ENCODE measurements at places on chromosomes 7 and 10.

GRCh38 chr10:91367127-91367531, 43.0 kb upstream of the HECTD2 start:
- DNase-seq: no peak

- DNase-seq: no peak
These were observed 345.6 kb downstream of the MDFIC start for GRCh38 chr7:115267503-115267902.

GRCh38 chr7:69871886-69872569, 273.8 kb downstream of the AUTS2 start:
- no peak for DNase-seq

- no peak for DNase-seq
These were observed 77.4 kb upstream of the C1GALT1 start for GRCh38 chr7:7104971-7105370.

DNA sequence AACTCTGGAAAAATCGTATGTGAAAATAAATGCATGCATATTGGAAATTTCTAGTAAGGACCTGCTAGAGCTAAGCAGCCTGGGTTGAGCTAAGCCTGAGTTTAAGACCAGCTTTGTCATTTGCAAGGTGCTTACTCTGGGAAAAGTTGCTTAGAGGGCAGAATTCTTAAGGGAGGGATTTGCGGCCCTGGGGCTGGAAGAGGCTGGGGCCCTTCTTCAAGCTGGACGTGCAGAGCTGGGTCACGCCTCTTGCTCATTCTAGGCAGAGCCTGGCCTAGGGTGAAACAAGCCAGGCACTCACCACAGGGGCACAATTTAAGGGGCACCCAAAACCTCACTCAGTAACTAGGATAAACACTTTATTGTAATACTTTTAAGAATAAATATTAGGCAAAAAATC, 137.2 kb downstream of the ARHGAP22 start:
- DNase-seq: no peak

DNA sequence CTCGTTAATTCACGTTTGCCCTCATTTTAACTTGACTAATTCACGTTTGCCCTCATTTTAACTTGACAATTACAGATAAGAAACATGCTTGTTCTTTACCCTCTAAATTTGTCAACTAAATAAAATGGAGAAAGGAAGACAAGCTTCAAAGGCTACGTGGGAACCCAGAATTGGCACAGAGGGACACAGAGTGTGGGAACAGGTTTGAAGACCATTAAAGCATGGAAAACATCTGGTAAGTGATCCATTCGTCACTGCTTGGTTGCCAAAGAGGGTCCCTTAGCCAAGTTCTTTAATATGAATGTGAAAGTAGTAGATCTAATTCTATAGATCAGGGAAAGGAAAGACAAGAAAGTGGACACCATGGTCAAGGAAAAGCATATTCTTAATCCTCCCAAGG, 57.2 kb downstream of the ITIH5 start:
- DNase-seq: no peak

DNA sequence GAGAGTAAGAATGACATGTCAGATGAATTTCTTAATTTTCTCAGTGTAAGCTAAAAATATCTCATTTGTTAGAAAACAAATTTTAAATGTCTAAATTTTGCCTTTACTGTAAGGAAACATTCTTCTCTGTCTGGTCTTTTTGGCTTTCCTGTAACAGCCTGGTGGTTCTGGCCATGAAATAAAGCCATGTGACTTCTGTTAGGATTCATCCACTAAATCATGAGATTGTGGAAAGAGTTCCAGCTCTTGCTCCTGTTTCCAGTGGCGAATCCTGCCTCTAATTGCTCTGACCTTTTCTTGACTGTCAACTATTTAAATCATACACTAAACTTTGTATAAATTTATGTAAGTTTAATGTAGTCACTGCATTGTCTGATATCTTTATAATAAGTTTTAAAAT, 398.5 kb upstream of the AKR1E2 start:
- no peak for DNase-seq

GRCh38 chr7:100061518-100062193, 12.1 kb downstream of the ZSCAN21 start:
- no peak for DNase-seq

DNA sequence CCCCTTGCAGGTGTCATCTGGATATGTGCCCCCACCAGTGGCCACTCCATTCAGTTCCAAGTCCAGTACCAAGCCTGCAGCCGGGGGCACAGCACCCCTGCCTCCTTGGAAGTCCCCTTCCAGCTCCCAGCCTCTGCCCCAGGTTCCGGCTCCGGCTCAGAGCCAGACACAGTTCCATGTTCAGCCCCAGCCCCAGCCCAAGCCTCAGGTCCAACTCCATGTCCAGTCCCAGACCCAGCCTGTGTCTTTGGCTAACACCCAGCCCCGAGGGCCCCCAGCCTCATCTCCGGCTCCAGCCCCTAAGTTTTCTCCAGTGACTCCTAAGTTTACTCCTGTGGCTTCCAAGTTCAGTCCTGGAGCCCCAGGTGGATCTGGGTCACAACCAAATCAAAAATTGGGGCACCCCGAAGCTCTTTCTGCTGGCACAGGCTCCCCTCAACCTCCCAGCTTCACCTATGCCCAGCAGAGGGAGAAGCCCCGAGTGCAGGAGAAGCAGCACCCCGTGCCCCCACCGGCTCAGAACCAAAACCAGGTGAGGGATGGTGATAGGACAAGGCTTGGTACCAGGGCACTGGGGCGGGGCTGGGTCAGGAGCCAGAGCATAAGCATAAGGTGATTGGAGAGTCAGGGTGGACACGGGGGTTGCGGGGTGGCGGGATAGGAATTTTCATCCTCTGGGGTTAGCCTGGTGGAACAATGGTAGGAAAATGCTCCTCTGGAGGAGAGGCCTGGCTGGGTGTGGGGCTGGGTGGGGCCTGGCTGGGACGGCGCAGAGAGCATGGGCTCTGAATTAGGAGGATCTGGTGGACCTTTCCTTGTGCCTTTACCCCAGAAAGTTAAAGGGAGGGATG, 1.9 kb downstream of the ZYX start:
- no peak for DNase-seq

GRCh38 chr10:62323751-62324150, 50.4 kb upstream of the ZNF365 start:
- no peak for DNase-seq

DNA sequence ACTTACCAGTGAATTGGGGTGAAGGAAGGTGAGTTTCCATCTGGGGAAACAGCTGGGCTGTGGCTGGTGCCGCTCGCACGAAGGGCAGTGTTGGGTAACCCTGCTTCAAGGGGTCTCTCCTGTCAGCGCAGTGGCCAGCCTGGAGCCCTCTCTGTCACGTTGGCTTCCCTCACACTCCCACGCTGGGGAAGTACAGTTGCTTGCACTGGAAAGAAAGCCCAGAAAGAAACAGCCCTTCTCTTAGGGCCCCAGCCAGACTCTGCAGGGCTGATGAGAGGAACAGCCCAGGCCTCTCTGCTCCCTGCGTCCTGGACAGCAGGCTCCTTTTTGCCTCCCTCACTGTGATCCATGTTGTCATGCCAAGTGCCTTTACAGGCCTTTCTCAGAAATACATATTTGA, 40.3 kb upstream of the TRIM8 start:
- no peak for DNase-seq

GRCh38 chr7:98285157-98286092, 3.9 kb downstream of the BRI3 start:
- DNase-seq: no peak

GRCh38 chr7:25260862-25261494, 32.7 kb upstream of the NPVF start:
- DNase-seq: no peak

DNA sequence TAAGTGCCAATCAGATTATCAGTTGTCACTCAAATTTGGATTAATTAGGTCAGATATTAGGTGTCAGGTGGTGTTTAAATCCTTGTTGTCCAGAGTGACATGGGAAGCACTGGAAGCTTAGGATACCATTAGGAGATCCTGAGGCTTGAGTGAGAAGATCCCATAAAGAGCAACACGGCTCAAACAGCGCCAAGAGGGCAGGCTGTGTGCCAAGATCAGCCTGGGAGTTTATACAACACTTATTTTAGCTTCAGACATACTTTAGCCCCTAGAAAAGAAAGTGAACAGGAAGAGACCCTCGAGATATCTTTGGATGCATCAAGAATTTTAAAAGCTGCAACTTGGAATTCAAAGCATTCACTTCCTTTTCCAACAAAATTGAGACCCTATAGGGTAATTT, 14.2 kb upstream of the ACTA2 start:
- DNase-seq: no peak

DNA sequence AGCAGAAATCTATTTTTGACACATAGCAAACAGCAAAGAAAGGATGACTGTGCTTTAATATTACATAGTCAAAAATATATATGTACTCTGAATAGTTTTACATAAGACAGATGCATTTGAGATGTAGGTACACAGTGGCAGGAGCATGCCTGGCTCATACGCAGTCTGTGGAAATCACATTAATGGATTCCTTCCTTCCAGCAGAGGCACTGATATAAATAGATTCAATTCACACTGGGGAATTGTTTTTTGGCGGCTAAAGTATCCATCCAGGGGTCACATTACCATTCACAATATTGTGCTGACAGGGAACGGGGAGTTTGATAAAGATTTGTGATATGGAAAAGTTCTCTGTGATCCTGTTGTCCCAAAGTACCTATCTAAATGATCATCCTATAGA, 72.5 kb upstream of the AGR3 start:
- no peak for DNase-seq

- no peak for DNase-seq
These were observed 68.0 kb downstream of the LANCL2 start for GRCh38 chr7:55432939-55433784.

DNA sequence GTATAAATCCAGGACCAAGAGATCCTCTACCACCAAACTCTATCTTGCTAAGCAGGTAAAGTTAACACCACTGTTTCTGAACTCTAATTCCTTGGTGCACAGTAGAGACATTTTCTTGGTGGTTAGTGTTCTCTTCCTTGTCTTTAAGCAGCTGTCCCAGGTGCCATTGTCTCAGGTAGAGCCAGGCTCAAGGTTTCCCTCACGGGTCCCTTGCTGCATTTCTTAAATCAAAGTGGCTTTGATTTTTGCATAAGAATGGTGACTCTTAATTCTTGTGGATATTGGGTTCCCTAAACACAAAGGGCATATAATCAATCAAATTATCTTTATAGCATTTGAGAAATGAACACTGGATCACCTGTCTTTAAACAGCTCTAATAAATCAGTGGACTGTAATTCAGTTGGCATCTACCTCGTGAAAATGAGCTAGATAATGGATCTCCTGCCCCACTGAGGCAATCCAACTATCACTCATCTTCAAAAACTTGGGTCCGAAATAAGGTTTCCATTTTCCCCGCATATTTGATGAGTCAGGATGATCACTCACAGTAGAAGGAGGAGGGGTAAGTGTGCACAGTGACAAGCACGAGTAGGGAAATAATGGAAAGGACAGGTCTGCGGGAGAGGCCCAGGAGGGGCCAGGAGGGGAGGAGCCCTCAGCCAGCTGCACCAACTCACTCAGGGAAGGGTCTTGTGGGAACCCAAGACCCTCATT, 2.4 kb downstream of the ABCC2 start:
- DNase-seq: peak; percentile 1

DNA sequence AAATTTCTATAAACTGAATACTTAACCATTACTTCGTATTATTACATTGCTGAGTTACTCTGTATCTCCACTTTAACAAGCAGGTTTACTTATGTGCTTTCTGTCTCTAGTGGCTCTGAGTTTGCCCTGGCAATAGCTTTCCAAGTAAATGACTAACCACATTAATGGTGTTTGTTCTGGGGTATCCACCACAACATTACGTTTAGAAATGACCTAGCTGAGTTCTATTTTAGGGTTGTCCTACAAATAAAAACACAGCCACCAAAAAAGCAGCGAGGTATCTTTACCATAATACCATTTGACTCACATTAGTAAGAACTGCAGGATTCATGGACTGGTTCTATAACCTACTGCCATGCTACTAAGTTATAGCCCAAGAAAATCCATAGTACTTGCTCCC, 83.1 kb downstream of the HIBADH start:
- DNase-seq: no peak

GRCh38 chr7:157394246-157395191, 57.7 kb downstream of the DNAJB6 start:
- DNase-seq: no peak

DNA sequence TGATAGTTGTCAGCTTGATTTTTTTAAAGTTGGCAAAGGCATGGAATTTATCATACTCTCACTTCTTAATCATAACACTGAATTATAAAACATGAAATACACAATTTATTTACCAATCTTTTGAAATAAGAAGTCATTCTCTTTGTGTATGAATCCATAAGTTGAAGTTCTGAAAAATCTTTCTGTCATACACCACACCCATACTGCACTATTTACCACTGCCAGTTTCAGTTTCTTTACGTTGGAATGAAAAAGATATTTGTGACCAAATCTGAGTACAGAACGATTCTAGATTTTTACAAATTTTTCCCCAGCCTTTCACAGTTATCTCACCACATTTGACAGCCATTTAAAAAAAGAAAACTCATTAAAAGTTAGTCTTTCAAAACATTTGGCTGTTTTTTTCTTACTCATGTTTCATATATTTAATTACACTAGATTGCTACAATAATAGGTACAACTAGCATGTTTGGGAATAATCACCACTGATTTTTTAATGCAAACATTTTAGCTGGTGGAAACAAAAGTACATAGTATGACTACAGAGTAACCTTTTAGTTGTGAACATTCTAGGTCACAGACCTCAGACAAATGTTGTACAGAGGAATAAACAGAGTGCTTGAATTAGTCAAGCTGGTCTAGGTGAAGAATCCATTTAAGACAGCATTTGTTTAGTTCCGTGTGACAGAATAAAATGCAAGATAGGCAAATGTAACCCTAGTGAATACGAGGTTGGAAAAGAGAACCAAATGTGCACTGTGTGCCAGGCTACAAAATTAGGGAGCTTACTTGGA, 185.0 kb upstream of the LRRN3 start:
- DNase-seq: no peak

DNA sequence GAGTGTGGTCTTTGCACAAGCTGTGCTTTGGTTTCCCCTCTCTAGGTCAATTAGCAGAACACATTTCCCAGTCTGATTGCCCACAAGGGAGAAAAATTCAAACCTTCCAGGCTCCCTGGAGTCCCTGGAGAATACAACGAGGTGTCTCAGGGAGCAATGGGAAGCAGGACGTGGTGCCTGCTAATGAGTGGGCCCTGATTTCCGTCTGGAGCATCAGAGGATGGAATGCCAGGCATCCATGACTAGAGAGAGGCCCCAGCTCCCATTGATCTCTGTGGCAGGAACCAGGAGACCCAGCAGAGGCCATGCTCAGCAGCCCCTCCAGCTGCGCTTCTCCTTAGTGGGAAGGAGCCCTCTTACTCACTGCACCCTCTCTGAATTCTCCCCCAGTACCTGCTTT, 33.2 kb upstream of the TLX1 start:
- no peak for DNase-seq

- no peak for DNase-seq
These were observed 508 bp upstream of the TECPR1 start for GRCh38 chr7:98252425-98253054.
